ENCODE measurements at places on chromosomes 7 and 10.

DNA sequence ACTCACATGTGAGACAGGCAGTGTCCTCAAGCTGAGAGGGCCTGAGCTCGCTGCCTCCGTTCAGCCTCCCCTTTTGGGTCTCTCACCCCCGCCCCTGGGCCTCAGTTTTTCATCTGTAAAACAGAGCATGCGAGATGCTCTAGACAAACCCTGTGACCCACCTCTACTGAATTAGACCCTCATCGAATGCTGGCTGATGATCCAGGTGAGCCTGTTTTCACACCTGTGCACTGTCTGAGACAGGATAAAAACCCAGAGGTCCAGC is 102.1 kb downstream of the PDGFA start:
- DNase-seq: no peak

DNA sequence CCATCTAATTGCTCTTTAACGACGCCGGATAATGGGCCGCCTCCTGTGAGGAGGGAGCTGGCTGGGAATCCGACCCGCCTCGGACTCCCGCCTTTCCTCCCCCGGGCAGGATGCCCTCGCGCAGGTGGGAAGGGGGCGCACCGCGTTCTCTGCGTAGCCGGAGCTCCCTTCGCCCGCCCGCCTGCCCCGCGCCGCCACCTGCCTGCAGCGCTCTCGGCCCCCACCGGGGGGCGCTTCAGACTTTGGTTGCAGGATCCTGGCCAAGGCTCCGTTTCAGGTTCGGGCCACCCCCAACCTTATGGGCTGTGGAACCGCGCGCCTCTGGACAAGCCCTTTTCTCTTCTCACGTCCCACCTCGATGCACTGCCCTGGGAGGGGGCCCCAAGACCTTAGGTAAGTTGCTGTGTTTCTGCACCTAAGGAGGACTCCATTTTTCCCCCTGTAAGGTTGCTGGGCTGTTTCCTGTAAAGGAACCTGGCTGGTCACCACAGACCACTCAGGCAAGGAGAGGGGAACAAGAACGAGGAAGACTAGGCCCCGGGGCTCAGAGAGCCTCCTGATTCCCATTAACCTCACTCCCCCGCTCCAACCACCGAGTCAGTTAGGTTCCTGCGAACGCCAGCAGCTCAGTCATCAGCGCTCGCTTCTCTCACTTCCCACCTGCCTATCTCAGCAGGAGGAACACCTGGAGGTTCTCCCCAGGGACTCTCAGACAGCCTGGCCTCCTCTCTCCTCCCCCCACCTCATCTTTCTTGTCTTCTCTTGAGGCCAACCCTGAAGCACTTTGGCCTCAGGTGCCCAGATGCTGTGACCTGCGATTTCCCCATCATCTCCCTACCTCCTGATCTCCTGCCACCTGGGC is 11.3 kb upstream of the KAZALD1 start:
- DNase-seq: peak; percentile 77

GRCh38 chr7:138768241-138768640 is 29.6 kb upstream of the TMEM213 start:
- DNase-seq: no peak

DNA sequence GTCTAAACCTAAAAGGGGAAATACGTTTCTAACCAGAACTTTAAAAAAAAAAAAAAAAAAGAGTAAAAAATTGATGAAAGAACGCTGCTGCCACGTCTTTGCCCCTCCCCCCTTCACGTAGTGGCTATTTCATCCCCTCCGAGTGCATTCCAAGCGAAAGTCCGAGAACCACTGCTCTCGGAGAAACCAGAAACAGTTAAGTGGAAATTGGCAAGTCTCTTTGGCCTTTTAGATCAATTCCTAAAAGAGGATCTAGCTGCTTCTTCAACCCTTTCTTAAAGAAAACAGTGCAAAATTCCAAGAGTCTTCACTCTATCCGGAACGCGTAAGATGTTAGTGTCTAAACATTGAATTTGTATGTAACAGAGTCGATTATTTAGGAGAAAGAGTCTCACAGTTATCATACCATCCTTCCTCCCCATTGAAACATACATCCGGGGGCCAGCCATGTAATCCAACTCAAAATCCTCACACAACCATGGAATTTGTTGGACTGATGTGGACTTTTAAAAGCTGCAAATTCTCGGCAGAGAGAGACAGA is 1.1 kb downstream of the P4HA1 start:
- no peak for DNase-seq

GRCh38 chr7:24851786-24852185 is 94.5 kb upstream of the GSDME start:
- no peak for DNase-seq

GRCh38 chr7:79401254-79401653 is 52.2 kb downstream of the MAGI2 start:
- DNase-seq: no peak

- DNase-seq: no peak
These were observed 12.8 kb upstream of the DRGX start for GRCh38 chr10:49408519-49409306.

GRCh38 chr7:22267930-22268615 is 88.9 kb downstream of the RAPGEF5 start:
- no peak for DNase-seq

DNA sequence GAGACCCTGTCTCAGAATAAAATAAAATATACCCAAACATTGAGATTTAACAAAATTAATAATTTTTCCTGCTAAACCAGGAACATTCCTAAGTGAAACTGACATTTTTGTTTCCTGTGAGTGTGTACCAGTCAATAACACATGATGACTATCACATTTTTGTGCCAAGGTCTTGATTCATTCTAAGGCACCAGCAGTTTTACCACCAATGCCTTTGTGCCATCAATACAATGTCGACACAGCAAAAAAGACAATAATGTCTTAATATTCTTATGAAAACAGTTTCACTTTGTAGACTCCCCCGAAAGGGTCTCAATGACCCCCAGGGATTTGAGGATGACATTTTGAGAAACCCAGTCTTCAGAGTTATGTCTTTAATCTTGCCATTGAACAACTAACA is 7.2 kb upstream of the CADPS2 start:
- DNase-seq: no peak

Measured in NCI-H1436 (cell line).